ENCODE measurements at places on chromosomes 4 and X. TPM values are rescaled to one million over a fixed set of nuclear protein-coding genes. Genes with fewer than 3 reads are reported as not detected.

Gene FAM156A
- 32.4 TPM for total RNA-seq

Gene SYAP1
- total RNA-seq, result 19.8 TPM

Gene MAOB
- total RNA-seq, result 13.2 TPM

Gene VCX
- not detected for total RNA-seq

Gene PAGE1
- total RNA-seq, result not detected

DNA sequence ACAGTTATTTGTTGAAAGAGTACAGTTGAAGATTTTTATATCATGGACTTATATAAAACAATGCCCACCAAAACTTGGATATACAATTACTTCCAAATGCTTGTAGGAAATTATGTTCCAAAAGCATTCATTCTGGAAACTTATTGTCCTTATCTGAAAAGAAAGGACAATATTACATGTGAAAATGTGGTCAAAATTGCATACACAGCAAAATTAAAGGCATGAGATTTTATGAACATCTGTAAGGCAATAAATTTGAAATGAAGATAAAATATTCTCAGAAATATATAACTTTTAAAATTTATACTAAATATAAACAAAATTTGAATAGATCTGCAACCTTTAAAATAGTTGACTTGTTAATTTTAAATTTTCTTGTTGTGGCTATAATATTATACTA, 1173.8 kb downstream of the NLGN4X start:
- DNase-seq, result no peak

DNA sequence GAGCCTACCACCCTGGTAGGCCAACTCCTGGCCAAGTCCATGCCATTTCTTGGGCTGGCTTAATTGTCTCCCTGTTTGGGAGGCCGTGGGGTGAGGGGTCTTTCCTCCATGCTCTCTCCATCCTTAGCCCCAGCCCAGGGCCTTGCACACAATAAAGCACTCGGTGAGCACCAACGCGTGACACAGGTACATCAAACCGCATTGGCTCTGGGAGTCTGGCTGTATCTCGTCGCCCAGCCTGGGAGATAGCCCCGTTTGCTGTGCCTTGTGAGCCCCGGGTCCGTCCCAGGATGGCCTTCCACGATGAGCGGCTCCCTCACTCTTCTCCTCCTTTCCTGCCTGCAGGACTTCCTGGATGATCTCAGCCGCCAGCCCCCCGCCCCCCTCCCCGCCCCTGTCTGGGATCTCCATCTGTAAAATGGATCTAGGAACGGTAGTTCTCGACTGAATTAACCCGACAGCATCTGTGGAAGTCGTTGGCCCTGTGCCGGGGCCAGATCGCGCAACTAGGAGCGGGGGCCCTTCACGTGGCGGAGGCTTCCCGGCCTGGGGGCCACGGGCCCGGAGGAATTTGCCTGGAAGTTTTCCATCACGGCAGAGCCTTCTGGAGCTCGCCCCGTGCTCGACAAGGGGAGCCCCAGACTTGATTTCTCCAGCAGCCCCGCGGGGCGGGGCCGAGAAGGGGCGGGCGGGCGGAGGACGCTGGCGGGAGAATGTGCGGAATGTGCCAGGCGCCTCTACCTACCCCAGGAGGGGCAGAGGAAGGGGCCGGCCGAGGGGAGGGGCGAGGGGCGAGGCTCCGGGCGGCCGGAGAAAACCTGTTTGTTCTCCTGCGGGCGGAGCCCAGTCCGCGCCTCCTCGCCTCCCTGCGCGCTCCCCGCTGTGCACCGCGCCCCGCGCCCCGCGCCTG, at the start of gene ZNF185:
ZNF185 (plus strand) TSS at position 846 of the 910 bp plus-strand sequence. CDS start 16,423 bp downstream, outside the sequence.
- peak; percentile 57 for DNase-seq

DNA sequence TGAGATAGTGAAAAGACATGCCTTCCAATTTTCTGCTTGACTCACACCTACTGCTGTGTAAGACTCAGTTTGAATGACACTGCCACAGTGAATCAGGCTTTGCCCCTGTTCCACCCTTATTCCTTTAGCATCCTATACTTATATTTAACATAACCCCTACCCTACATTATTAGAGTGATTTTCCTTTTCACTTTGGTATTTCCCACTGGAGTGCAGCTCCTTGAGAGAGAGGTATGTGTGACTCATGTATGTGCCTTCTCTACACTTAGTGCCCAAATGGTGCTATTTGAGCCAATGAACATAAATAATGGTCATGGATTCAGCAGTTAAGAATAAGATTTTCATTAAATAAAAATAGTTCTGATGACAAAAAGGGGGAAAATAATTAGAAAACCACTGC, 69.5 kb downstream of the RRAGB start:
- DNase-seq, result no peak

DNA sequence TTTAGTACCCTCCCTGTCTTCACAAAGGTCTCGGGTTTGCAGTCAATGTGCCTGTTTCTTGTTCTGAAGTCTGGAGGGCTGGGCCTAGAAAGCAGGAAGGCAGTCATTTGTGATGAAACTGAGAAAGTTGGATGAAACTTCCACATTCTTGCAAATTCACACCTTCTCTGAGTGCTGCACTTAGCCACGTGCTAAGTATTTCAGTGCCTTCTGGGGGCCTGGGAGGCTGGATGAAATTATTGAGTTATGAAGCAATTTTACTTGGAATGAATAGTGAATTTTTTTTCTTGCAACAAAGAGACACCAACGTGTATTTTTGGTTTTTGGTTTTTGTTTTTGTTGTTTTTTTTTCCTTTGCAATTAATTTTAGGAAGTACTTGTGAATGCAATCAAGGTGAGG, 71.2 kb downstream of the MSX1 start:
- no peak for DNase-seq

DNA sequence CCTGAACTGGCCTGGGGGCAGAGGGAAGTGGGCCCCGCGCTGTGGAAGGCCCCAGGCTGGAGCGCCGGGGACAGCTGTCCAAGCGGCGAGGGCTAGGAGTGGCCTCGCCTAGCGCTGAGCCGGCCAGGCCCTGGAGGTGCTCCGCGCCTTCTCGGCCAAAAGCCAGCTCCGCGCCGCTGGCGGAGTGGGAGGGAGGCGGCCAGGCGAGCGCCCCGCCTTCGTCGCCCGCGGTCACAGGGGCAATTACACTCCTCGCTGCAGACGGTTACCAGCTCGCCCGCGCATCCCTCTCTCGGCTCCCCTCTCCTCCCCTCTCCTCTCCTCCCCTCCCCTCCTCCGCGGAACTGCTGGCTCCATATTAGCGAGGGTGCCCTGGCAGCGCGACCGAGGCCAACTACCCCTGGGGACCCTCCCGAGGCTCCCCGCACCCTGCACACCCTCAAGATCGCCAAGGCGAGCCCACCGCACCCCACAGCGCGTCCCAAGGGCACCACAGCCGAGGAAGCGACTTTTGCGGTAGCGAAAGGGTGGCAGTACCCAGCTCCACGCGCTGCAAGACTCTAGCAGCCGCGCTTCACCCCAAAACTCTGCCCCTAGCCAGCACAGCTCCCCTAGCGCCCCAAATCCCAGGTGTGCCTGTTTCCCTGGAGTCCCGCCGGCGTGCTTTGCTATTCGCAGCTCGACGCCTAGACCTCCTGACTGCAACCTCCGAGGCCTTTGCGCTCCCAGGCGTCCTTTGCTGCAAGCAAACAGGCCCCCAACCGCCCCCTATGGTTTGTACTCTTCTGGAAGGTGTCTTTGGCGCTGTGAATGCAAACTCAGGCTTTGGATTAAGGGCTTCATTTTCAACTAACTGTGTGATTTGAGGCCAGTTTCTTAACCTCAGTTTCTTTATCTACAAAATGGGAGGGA, 91.4 kb downstream of the BCOR start:
- peak; percentile 61 for DNase-seq

- peak; percentile 59 for DNase-seq
Observed at GRCh38 chrX:71998836-71999509, 88.3 kb downstream of the NHSL2 start.

DNA sequence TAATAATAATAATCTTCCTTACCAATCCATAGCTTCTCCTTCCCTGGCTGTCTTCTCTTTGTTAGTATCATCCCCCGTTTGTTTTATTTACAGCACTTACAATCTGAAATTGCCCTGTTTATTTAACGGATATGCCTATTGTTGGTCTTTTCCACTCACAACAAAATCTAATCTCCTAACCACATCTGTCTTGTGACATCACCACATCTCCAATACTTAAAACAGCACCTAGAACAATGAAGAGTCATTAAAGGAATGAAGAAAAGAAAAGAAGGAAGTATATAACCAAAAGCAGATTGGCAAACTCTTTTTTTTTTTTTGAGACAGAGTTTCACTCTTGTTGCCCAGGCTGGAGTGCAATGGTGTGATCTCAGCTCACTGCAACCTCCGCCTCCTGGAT, 38.7 kb upstream of the JADE1 start:
- no peak for DNase-seq

DNA sequence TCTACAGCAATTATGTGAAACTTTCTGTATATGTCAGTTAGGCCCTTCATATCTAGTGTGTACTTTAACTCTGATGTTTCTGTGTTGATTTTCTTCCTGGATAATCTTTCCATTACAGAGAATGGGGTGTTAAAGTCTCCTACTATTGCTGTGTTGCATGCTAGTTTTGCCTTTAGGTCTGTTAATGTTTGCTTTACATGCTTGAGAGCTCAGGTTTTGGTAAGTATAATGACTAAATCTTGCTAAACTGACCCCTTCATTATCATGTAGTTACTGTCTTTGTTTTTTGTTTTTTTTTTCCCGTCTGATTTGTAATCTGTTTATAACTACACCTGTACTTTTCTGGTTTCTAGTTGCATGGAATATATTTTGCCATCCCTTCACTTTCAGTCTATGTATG, 63.6 kb upstream of the UGT2B15 start:
- DNase-seq, result no peak

All from Peyer's patch (tissue), 4 donors.